Activated CD8-positive, alpha-beta memory T cell treated with anti-CD3 and anti-CD28 coated beads, Interleukin-2, amount 50 U/mL, for 48 hours (primary cell): ENCODE measurements at places on chromosomes 3 and 15.

DNA sequence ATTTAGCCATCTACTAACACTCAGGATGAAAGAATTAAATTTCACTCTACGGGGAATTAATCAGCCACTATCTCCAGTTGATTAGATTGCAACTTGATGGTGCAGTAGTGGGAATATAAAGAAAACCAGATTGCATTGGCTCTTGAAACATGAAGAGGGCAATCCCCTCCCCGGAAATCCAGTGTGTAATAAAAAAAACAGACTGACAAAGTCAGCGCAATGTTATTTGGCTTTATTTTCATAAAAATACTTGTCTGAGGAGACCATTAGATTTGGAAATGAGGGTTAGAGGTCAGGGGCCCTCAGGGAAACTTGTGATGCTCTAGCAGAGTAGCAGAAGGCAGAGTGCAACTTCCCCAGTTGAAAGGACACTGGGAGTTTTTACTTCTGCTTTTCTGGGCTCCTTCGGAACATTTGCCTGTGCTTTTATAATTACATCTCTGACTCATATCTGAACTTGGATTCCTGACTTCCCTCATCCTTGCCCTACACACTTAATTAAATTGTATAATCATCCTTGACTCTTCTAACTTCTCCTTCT, 326.8 kb downstream of the TUSC7 start:
- no peak for DNase-seq

- DNase-seq = no peak
These were observed 8.1 kb downstream of the EDEM1 start for GRCh38 chr3:5195605-5196004.

DNA sequence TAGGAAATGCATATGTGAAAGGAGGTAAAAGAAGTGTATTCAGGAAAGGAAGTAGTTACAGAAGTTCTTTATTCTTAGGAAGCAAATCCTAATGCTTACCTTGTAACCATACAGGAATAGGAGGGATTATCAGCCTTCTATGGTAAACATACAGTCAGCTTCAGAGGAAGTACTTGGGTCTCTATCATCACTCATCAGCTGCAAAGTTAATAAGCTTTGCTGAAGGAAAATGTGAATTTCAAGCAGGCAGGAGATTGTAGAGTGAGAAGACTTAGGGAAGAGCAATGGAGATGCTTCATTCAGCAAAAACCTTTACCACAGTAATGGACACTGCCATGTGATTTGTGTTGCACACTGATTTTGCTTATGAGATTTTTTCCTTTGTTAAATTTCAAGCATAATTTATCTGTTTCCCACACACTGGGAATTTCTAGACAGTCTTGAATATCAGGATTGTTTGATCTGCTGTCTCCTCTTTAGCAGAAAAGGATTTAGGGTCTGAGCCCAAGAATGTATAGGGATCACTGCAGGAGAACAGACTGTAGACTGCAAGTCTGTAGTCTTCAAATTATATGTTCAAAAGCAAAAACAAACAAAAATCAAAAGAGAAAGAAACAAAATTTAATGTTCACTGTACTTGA, 150.8 kb downstream of the ZNF609 start:
- DNase-seq = no peak

DNA sequence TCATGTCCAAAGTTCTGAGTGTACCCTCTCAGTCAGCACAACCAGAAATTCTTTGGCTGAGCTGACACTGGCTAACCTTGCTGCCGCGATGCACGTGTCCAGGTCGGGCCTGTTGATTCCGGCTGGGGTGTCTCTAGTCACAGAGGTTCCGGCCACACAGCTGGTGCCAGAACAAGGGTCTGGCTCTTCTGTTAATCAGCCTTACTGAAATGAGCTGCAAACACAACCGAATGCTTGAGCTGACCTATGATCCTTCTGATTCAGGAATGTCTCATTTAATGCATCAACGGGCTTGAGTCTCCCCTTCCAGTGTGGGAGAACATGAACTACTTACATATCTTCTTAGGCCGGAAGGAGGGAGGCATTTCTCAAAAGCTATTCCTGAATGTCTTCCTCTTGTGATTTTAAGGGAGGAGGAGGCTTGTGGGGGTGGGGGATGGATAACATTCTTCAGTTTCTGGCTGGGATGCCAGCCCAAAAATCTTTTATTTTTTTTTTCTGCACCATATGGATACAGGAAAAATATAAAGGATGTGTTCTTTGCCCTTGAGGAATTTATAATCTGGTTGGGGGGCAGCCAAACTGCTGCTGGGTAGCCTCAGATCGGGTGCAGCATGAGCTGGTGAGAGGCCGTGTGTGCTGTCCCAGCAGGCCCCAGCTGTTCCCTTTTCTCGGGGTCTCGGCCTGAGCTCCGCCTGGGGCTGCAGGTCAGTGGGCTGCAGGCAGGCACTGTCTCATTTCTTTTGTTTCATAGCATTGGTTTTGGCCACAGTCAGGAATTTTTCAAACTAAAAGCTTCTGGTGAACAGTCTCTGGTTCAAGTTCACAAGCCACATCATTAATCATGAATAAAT, 319.1 kb upstream of the TBL1XR1 start:
- DNase-seq = no peak

GRCh38 chr3:59659755-59660154, 609.9 kb upstream of the CFAP20DC start:
- DNase-seq = no peak

DNA sequence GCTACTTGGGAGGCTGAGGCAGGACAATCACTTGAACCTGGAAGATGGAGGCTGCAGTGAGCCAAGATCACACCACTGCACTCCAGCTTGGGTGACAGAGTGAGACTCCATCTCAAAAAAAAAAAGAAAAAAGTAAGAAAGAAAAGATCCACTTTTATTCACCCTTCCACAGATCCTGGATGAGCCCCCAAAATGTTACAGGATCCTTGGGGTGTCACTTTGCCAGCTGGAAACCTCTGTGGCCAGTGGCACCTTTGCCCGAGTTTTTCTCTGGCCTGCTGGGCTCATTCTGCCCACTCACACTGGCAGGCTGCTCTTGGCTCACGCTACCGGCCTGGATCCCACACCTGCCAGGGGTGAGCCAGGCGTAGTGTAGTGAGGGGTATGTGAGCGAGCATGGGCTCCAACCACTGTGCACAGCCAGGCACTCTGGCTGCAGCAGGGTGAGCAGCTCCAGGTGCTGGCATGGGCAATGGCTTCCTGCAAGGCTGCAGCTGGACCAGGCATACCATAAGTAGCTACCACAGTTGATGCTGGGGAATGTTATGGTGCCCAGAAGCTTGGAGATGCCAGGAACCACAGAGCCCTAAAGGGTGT, 57.8 kb upstream of the C15orf39 start:
- DNase-seq = no peak

DNA sequence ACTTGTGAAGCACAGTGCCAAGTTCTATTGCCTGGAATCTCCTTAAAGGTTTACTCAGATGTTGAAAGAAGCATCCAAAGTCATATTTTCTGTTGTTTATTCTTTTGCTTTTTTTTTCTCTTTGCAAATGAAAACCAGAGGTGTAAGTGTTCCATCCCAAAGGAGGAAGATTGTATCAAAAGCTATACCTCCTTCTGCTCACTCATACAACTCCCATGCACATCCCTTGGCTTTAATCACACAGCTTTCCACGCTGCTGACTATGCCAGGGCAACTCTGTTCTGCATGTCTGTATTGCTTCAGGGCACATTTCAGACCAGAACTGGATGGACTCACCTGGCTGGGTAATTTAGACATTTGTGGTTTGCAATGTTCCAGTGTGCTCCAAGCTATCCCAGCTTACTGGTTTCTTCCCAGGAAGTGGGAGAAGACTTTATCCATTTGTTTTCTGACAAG, 399.6 kb upstream of the TBL1XR1 start:
- DNase-seq = no peak

GRCh38 chr15:68326711-68327354, 49.3 kb downstream of the FEM1B start:
- no peak for DNase-seq

GRCh38 chr3:154971341-154971740, 108.8 kb upstream of the MME start:
- DNase-seq = no peak

- DNase-seq = no peak
These were observed 14.7 kb upstream of the DLL4 start for GRCh38 chr15:40914486-40914885.

DNA sequence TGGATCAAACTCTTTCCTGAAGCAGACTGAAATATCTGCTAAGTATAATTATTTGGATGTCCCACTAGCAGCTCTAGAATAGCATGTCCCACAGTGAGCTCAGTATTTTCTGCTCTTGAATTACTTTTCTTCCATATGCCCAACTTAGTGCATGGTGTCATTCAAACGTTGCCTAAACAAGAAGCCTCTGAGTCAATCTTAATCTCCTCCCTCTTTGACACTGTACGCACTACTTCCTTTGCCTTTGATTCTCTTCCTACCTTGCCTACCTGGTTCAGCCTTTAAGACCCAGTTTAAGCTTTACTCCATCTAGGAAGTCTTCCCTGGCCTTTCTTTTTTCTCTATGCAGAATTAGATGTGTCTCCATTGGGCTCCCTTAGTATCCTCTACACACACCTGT, 54.5 kb downstream of the SEC22A start:
- DNase-seq = no peak

- DNase-seq = no peak
These were observed 682.2 kb upstream of the BCHE start for GRCh38 chr3:166519443-166519842.

DNA sequence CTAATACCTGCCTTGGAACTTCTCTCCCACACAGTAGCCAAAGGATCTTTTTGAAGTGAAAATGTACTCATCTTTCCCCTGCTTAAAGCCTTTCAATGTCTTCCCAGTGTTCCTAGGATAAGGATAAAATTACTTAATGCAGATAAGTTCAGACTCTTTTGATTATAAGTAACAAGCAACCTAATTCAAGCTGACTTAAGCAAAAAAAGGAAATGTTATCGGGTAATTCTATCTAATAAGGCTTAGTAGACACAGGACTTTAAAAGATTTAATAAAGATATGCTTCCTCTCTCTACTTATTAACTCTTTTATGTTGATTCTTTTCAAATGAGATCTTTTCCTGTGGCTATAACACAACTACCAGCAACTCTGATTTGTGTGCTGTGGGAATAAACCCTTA, 284.2 kb downstream of the OXSM start:
- no peak for DNase-seq

- DNase-seq = peak; percentile 29
These were observed 4.4 kb upstream of the VIPR1 start for GRCh38 chr3:42498034-42498433.

GRCh38 chr3:128152419-128153155, 694 bp upstream of the EEFSEC start:
- DNase-seq = no peak

DNA sequence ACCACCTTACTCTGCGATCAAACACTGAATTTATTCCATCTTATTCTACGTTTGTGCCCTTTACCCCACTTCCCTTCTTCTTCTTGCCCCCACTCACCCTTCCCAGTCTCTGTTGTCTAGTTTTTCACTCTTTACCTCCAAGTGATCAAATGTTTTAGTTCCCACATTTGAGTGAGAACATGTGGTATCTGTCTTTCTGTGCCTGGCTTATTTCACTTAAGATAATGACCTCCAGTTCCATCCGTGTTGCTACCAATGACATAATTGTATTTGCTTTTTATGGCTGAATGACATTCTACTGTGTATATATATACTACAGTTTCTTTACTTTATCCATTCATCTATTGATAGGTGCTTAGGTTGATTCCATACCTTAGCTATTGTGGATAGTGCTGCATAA, 78.8 kb downstream of the PDCD6IP start:
- no peak for DNase-seq

- DNase-seq = no peak
These were observed at the start of gene PCBP4 for GRCh38 chr3:51967384-51968169. PCBP4 (minus strand) TSS chr3:51967454; CDS start chr3:51961240, 6,214 bp downstream.

- no peak for DNase-seq
These were observed 25.3 kb downstream of the NPTN start for GRCh38 chr15:73607843-73608242.

GRCh38 chr3:64449026-64449425, 223.8 kb upstream of the PRICKLE2 start:
- no peak for DNase-seq

GRCh38 chr15:61605343-61605742, 376.2 kb upstream of the RORA start:
- DNase-seq = no peak

DNA sequence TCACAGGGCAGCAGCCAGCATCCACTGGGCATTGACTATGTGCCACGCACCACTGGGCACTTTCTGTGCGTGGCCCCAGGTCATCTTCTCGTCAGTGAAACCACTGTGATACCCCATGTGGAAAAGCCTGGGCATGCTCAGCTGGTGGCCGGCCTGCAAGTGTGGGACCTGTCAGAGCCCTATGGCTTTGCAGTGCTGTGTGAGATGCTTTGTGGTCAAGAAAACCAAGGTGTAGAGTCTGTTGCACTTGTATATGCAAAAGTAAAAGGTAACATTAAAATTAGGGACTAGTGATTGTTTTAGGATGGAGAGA, 69.5 kb downstream of the PGPEP1L start:
- DNase-seq = no peak

DNA sequence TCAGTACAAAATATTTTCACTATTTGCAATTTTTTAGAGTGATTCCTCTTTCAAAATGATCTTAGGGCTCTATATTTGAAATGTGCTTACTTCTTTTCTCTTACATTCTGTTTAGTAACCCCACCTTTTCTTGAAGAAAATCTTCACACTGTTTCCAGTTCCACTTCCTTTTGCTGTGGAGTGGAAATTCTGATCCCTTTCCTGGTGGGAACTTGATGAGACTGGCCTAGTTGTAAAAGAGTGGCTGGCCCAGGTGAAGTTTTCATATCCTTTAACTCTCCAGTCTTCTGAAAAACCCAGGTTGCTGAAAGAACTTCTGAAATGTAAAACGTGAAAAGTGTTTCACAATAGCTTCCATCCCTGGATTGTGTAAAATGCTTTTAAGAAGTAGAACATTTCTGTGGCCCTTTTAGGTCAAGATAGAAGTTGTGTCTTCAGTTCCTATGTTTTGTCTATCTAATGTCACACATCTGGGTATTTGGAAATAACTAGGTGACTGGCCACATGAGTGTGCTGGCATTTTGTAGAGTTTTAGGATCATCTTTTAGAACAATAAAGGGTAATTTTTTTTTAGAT, 84.8 kb upstream of the LRIG1 start:
- no peak for DNase-seq

GRCh38 chr3:196609805-196610515, 29.5 kb upstream of the NRROS start:
- DNase-seq = peak; percentile 46

GRCh38 chr3:97481416-97481815, 283.1 kb upstream of the ARL6 start:
- DNase-seq = no peak

- no peak for DNase-seq
These were observed 291.7 kb downstream of the FAM43A start for GRCh38 chr3:194977356-194977755.

GRCh38 chr15:80588801-80589200, 106.3 kb upstream of the ABHD17C start:
- no peak for DNase-seq
